Right ventricle myocardium inferior (tissue), 1 donor: ENCODE measurements at places on chromosomes 16 and 17. TPM values are rescaled to one million over a fixed set of nuclear protein-coding genes. Genes with fewer than 3 reads are reported as not detected.
A peak's percentile ranks its signal among the peaks of the same experiment; 100 is the strongest.

The SLFN14 gene
- not detected for total RNA-seq

The PFAS gene
- 14.7 TPM for total RNA-seq

The WNT9B gene
- total RNA-seq, result not detected

The ODAD4 gene
- 0.76 TPM for total RNA-seq

The KRTAP9-2 gene
- total RNA-seq, result not detected

The FBXW10B gene
- 0.84 TPM for total RNA-seq

The GDPD3 gene
- 2.2 TPM for total RNA-seq

The PLA2G10 gene
- not detected for total RNA-seq

The ATP1B2 gene
- total RNA-seq, result 3.8 TPM

The RAD51D gene
- 4.8 TPM for total RNA-seq

The TMC7 gene
- total RNA-seq, result 1.3 TPM

The LRRC75A gene
- total RNA-seq, result 1.1 TPM

The SLC6A2 gene
- total RNA-seq, result not detected

The PTGES3L gene
- 51.0 TPM for total RNA-seq

GRCh38 chr17:56653877-56654276, 60.4 kb downstream of the NOG start:
- DNase-seq, result no peak

DNA sequence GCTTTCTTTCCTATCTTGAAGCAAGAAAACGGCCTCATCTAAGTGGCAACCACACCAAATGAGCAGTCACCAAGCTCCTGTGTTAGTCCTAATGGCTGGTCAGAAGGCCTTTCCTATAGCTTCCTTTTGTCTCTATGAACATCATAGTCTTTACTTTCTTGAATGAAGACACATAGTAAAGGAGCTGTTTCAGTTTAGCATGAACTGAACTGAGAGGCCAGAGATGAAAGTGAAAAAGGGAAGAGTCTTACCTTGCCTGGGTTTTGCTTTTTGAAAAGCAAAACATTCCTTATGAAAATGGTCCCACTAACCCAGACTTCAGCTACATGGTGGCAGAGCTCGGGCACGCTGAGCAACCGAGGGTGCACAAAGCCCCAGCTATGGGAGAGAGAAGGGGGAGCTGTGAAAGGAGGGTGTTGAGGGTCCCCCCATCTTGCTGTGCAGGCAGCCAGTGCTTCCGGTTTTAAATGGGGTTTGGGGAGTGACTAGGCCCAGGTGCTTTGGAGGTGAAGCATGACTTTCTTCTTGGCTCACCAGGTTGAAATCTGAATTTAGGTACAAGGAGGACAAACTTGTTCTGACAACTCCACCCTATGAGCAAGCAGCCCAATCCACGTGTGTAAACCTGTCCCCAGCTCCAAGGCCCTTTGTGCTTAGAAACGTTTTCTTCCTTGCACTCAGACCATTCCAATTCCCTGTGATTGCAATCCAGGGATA, 9.1 kb upstream of the PSMC3IP start:
- DNase-seq, result no peak

DNA sequence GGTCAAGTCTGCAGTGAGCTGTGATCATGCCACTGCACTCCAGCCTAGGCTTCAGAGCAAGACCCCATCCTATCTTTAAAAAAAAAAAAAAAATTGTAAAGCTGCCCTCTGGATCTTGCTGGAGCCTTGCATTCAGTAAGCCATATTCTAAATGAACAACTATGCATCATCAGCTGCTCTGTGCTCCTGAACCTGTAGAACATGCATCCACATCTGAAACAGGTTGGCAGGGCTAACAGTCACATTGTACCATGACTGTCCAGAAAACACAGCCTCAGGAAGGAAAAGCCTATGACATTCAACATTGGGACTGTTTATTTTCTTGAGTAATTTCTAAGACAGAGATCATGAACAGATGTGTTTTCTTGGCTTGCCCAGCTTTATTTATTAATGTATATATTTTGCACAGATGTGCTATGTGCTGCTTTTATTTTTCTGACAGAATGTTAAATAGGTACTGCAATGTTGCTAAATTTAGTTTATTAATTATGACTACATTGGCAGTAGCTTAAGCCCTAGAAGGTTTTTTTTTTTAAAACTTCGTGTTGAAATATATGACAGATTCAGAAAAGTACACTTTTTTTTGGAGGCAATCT, 19.8 kb downstream of the ACSF2 start:
- no peak for DNase-seq

DNA sequence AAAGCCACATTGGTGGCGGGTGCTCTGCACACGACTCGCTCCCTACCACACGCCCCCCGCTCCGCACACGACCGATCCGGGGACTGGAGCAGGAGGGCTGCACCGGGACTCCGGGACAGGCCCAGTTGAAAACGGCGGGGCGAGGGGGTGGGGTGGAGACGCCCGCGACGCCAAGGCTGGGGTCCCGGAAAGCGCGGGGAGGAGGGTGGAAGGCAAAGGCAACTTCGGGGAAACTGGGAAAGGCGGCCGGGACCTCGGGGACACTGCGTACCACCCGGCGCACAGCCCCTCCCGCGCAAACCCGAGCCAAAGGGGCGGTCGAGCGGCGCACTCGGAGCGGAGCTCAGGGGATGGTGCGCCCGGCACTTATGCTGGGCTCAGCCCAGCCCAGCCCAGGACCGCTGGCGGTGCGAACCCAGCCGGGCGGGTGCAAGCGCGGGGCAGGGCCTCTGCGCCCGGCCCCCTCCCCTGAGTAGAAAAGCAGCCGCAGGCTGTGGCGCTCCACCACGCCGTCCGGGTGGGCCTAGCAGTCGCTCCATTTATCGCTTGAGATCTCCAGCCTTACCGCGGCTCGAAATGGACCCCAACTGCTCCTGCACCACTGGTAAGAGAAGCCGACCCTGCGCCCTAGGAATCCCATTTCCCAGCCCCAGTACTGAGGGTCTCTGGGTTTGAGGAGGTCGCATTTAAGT, at the start of gene MT1M:
MT1M (plus strand) TSS at position 504 of the 692 bp plus-strand sequence; CDS start at position 577, 73 bp downstream.
- DNase-seq, result peak; percentile 86

GRCh38 chr17:42698736-42699414, 16.5 kb downstream of the CNTNAP1 start:
- no peak for DNase-seq

DNA sequence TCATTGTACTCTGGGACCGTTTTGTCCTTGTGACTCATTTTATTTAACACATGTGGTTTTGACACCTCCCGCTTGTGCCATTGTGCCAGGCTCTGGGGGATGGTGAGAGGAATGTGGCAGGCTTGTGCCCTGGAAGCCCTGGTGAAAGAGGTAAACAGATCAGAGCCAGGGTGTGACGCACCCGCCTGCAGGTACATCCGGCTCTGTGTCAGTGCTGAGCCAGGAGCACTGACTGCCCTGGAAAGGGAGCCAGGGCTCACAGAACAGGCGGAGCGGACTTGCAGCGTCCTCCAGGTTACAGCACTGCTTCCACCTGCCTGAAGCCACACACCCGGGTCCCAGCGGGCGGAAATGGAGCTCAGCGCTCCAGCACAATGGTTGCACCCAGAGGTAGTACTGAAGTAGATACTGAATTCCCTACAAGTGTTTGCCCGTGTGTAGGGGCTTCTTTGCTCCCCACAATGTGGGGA, 30.6 kb downstream of the CDRT15 start:
- peak; percentile 89 for DNase-seq

GRCh38 chr17:51120739-51121619, at the start of gene SPAG9:
Gene SPAG9, minus strand, starts transcription at chr17:51120868. Its CDS starts 212 bp downstream, at chr17:51120656.
- DNase-seq, result peak; percentile 97

- DNase-seq, result no peak
These were observed 11.5 kb downstream of the MPRIP start for GRCh38 chr17:17053446-17054379.

- no peak for DNase-seq
These were observed 90.3 kb upstream of the MPHOSPH6 start for GRCh38 chr16:82260212-82260795.

GRCh38 chr17:8005967-8006730, 3.7 kb downstream of the GUCY2D start:
- no peak for DNase-seq

- DNase-seq, result no peak
These were observed 21.4 kb downstream of the MYBBP1A start for GRCh38 chr17:4533523-4534504.

GRCh38 chr16:72171236-72171635, 719 bp downstream of the PMFBP1 start:
- no peak for DNase-seq

- DNase-seq, result no peak
These were observed 23.3 kb downstream of the CEP131 start for GRCh38 chr17:81199482-81199830.

- DNase-seq, result no peak
These were observed 5.3 kb upstream of the IRX3 start for GRCh38 chr16:54291656-54292487.

GRCh38 chr17:8887834-8888703, 20.6 kb upstream of the PIK3R6 start:
- no peak for DNase-seq

DNA sequence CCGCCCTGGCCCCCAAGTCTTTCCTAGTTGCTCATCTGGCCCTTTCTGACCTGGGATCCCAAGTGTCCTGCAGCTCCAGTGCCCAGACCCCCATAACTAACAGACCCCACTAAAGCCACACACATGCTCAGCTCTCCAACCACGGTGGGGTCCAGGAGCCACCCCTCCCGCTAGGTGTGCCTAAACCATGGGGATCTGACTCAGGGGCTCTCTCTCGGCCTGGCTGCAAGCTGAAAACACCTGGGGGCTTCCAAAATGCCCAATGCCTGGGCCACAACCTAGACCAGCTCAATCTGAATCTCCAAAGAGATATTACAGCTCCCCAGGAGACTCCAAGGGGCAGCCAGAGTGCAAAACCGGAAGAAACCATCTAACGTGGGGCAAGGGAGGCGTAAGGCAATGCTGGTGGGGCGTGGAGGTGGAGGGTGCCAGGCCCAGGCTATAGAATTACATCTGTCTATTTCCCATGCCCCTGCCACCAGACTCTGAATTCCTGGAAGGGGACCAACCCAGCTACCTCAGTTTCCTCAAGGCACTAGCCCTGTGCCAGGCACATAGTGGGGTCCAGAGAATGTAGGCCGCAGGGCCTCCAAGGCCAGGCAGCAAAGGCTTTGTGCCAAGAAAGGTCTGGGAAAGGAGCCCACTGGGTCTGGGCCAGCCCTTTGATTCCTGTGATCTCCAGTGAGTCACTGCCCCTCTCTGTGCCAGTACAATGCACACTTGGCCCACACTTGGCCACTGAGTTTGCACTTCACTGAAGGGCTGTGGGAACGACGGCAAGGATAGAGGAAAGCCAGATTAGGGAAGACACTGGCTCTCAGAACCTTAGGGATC, 3.3 kb downstream of the CD2BP2 start:
- DNase-seq, result peak; percentile 81

DNA sequence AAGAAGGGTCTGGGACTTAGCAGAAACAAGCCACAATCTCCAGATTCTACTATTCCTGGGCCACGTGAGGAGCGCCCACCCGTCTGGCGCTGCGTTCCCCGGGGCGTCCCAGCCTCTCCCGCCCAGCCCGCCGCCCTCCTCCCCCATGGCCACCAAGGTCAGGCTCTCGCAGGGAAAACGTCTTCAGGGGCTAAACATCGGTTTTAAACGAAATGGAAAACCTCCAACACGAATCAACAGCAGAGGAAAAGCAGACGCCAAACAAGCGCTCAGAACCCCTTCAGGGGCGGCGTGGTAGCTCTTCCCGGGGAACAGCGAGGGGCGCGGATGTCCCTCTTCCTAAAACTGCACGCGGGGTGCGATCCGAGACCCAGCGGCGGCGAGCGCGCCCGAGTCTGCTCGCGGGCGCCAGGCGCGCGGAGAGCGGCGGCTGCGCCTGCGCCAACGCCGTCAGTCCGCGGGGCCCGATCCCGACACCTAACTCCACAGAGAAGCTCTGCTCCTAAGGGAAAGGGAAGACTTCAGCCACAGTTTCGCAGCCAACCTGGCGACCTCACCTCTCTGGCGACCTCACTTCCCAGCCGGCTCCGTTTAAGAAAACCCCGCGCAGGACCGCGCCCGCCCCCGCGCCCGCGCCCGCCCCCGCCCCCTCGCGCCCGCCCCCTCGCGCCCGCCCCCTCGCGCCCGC, 505 bp upstream of the COG1 start:
- peak; percentile 83 for DNase-seq

DNA sequence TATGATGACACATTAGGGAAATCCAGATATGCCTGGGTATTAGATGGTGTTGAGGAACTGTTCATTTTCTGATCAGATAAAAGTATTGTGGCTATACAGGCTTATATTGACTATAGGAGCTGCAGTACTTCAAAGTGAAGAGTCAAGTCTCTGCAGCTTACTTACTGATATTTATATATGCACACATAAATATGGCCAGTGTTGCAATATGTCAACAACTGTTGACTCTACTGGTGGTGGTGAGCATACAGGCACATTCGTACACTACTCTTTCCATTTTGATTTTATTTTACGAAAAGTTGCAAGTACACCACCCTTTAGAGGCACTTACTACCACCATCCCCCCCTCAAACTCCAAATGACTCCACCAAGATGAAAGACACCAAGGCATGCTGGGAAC, 2.5 kb downstream of the CIAO2B start:
- DNase-seq, result no peak

- DNase-seq, result no peak
These were observed 42.4 kb upstream of the ZFP90 start for GRCh38 chr16:68496689-68497088.

DNA sequence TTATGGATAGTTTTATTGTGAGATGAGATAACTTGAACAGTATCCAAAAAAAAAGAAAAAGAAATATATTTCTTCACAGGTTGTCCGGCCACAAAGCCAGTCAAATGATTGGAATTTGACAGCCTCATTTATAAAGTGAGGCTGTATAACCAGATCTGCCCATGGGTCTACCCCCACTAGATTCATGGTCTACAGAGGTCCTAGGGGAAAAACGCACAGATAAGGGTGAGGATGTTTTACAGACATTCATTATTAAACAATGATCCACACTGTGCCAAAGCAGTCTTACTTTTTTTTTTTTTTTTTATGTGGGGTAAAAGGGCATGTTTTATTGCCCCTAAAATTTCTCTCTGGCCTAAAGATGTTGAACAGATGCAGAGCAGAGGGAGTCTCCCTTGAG, 1503.0 kb upstream of the CDH8 start:
- no peak for DNase-seq

DNA sequence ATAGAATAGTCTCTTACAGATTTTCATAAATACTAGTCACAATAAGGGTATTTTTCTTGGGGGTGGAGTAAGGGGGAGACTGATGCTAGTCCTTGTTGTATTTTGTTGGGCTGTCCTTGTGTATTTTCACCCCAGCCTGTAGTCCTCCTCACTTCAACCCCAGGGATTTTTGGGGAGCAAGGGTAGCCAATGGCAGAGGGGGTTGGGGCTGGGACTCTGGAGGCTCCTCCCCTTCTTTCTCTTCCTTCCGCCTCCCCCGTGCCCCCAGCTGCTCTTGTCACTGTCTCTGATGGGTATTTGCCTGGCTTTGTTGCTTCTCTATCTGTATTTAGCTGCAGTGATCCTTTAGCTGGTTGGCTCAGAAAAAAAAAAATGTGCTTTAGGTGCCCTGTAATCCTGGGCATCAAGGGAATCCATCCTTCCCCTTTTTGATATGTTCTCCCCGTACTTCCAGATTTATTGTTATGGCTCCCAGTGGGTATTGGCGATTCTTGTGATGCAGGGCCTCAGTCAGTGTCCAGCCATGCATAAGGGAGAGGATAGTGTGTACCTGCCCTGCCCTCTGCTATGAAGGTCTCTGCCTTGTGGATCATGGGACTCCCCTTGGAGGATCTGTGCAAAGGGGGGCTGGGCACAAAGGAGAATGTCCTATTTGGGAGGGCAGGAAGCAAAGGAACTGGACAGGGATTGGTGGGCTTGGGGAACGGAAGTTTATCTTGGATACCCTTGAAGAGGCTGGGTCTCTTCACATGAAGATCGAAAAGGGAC, 16.5 kb downstream of the SNF8 start:
- DNase-seq, result no peak
